ENCODE measurements at places on chromosomes 4 and X.

DNA sequence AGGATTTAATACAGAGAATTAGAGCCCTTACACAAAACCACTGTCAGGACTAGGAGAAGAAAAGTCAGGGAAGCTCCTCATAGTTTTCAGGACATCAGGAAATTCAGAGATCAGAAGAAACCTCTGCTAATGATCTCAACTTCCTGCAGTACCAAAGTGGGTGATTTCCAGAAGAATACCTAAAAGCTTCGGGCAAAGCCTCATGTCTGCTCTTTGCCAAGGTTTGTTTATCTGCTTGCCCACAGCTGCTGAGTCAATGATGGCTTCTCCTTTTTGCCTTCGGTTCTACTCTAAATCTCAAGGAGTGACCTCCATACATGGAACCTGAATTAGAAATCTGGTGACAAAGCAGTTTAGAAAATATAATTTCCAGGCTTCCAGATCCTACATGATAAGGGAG lies 68.4 kb downstream of the USP38 start:
- H3K4me3 ChIP-seq = no peak overlapping the region
- H3K27ac ChIP-seq = no peak overlapping the region
- H3K27me3 ChIP-seq = peaks cover 4% of the 10 kb centered on the region

DNA sequence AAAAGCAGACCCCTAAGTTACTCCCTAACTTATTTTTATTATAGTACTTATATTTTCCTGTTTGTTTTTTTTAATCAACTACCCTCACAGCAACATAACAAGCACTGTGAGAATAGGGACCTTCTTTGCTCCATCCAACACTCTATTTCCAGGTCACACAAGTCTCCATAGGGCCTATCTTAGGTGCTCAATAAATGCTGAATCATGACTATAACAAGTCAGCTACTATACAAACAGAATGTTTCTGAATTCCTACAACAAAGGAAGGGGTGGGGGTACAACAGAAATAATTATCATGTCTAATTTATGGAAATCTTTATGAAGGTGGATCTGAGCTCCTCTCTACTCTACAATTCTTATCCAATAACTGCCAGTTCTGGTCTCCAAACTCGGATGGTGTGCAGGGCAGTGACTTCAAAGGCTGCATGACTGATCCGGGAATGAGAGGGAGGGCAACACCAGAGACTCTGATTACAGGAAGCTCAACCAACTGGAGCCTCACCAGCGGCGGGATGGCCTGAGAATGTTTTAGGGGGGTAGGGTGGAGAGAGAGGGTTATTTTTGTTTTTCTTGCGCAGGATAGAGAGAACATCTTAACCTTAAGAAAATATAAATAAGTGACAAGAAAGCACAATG lies 71.1 kb downstream of the HADH start:
- DNase-seq = no peak
- peaks cover 47% of the 10 kb centered on the region for H3K4me1 ChIP-seq
- peaks cover 80% of the 10 kb centered on the region for H3K36me3 ChIP-seq
- H3K27ac ChIP-seq = peak overlapping the region; percentile 4
- no peak overlapping the region for H3K4me3 ChIP-seq

GRCh38 chrX:120367402-120368109 lies 5.7 kb downstream of the ATP1B4 start:
- no peak overlapping the region for H3K4me3 ChIP-seq
- no peaks in the 10 kb centered on the region for H3K27me3 ChIP-seq
- DNase-seq = no peak
- no peaks in the 10 kb centered on the region for H3K4me1 ChIP-seq
- H3K36me3 ChIP-seq = no peaks in the 10 kb centered on the region

- no peak for DNase-seq
- H3K4me3 ChIP-seq = no peak overlapping the region
- no peaks in the 10 kb centered on the region for H3K27me3 ChIP-seq
Measured at GRCh38 chr4:7007944-7008343, 35.2 kb upstream of the TADA2B start.

GRCh38 chr4:53119680-53120079 lies 246.2 kb downstream of the SCFD2 start:
- H3K4me3 ChIP-seq = no peak overlapping the region
- H3K36me3 ChIP-seq = no peaks in the 10 kb centered on the region
- H3K27me3 ChIP-seq = no peaks in the 10 kb centered on the region
- H3K27ac ChIP-seq = no peak overlapping the region
- DNase-seq = no peak
- H3K4me1 ChIP-seq = no peaks in the 10 kb centered on the region

- H3K4me1 ChIP-seq = no peaks in the 10 kb centered on the region
- DNase-seq = no peak
- H3K27me3 ChIP-seq = no peaks in the 10 kb centered on the region
- peaks cover 4% of the 10 kb centered on the region for H3K36me3 ChIP-seq
- H3K4me3 ChIP-seq = no peak overlapping the region
Measured at GRCh38 chr4:77911842-77912450, 49.3 kb downstream of the MRPL1 start.

DNA sequence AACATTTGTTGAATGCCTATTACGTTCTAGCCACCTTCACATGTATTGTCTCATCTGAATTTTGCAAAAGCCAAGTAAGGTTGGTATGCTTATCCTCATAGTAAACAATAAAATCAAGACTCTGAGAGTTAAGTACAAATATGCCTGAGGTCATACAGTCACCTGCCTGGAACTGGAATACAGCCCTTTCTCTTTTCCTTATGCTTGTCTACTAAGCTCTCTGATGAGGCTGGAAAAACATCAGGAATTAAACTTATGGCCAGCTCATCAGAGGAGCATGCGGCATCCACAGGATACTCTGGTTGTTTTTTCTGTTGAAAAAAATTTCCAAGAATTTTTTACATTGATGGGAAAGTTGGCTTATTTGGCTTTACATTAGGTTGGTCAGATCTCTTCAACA lies 35.5 kb downstream of the NCAPG start:
- H3K27ac ChIP-seq = no peak overlapping the region
- no peaks in the 10 kb centered on the region for H3K36me3 ChIP-seq
- H3K4me1 ChIP-seq = no peaks in the 10 kb centered on the region
- H3K27me3 ChIP-seq = no peaks in the 10 kb centered on the region
- no peak for DNase-seq
- H3K4me3 ChIP-seq = no peak overlapping the region

GRCh38 chrX:65601126-65601525 lies 66.3 kb upstream of the MSN start:
- no peaks in the 10 kb centered on the region for H3K36me3 ChIP-seq
- peak overlapping the region; percentile 93 for H3K27ac ChIP-seq
- DNase-seq = no peak
- H3K27me3 ChIP-seq = no peaks in the 10 kb centered on the region
- H3K4me3 ChIP-seq = no peak overlapping the region

DNA sequence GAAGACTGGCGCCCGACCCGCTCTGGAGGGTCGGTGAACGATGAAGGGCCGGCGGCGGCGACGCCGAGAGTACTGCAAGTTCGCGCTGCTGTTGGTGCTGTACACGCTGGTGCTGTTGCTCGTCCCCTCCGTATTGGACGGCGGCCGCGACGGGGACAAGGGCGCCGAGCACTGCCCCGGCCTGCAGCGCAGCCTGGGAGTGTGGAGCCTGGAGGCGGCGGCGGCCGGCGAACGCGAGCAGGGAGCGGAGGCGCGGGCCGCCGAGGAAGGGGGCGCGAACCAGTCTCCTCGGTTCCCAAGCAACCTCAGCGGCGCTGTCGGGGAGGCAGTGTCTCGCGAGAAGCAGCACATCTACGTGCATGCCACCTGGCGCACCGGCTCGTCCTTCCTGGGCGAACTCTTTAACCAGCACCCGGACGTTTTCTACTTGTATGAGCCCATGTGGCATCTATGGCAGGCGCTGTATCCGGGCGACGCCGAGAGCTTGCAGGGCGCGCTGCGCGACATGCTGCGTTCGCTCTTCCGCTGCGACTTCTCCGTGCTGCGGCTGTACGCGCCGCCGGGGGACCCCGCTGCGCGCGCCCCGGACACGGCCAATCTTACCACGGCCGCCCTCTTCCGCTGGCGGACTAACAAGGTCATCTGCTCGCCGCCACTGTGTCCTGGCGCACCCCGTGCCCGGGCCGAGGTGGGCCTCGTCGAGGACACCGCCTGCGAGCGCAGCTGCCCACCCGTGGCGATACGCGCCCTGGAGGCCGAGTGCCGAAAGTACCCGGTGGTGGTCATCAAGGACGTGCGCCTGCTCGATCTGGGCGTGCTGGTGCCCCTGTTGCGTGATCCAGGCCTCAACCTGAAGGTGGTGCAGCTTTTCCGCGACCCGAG lies 568 bp downstream of the CHST7 start:
- H3K4me1 ChIP-seq = peaks cover 56% of the 10 kb centered on the region
- no peaks in the 10 kb centered on the region for H3K27me3 ChIP-seq
- H3K36me3 ChIP-seq = no peaks in the 10 kb centered on the region
- H3K27ac ChIP-seq = peak overlapping the region; percentile 75
- DNase-seq = peak; percentile 73

GRCh38 chr4:44462259-44462658 lies 13.7 kb upstream of the KCTD8 start:
- no peaks in the 10 kb centered on the region for H3K36me3 ChIP-seq
- H3K27me3 ChIP-seq = no peaks in the 10 kb centered on the region
- H3K4me3 ChIP-seq = no peak overlapping the region
- H3K27ac ChIP-seq = no peak overlapping the region

- H3K4me1 ChIP-seq = no peaks in the 10 kb centered on the region
- no peaks in the 10 kb centered on the region for H3K36me3 ChIP-seq
- H3K4me3 ChIP-seq = no peak overlapping the region
- no peak overlapping the region for H3K27ac ChIP-seq
Measured at GRCh38 chrX:117274965-117275364, 812.2 kb upstream of the CT83 start.

DNA sequence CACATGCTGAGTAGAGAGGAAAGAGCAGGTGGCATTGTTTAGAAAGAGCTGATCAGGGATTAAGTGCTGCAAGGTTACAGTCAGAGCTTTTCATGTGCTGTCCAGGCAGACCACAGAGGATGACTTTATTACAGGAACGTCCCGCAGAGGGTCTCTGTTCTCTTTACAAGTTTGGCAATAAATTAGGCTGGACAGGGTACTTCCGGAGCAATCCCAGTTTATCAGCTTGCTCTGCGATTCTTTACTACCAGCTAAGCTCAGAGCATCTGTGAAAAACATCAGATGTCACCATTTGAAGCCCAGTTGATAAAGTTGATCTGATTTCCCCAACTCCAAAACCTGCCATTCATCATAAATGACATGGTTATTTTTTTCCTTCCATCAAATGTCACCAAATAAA lies 633.1 kb downstream of the NLGN4X start:
- no peak for DNase-seq
- no peaks in the 10 kb centered on the region for H3K4me1 ChIP-seq
- H3K36me3 ChIP-seq = no peaks in the 10 kb centered on the region
- H3K27me3 ChIP-seq = no peaks in the 10 kb centered on the region
- H3K4me3 ChIP-seq = no peak overlapping the region

DNA sequence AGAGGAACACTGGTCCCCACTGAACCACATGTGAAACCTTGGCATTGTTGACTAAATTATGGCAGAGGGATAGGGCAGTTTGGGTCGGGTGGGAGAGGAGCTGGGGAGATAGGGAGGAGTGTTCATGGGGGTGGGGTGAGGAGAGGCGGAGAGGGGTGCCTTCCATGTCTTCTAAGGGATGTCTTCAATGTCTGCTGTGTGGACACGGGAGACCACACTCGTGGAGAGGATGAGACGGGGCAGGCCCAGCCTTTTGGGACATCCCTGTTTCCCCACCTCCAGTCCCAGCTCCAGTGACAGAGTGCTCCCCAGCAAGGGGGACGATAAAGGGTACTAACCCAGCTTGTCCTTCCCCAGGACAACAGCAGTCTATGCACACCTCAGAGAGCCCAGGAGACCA lies 146.4 kb upstream of the MAMLD1 start:
- no peaks in the 10 kb centered on the region for H3K27me3 ChIP-seq
- H3K4me3 ChIP-seq = no peak overlapping the region
- H3K27ac ChIP-seq = no peak overlapping the region
- H3K36me3 ChIP-seq = no peaks in the 10 kb centered on the region
- no peaks in the 10 kb centered on the region for H3K4me1 ChIP-seq
- no peak for DNase-seq

GRCh38 chr4:84070289-84070688 lies 428.8 kb downstream of the NKX6-1 start:
- H3K4me1 ChIP-seq = no peaks in the 10 kb centered on the region
- H3K4me3 ChIP-seq = no peak overlapping the region
- no peak overlapping the region for H3K27ac ChIP-seq
- DNase-seq = no peak
- H3K36me3 ChIP-seq = no peaks in the 10 kb centered on the region

- no peaks in the 10 kb centered on the region for H3K4me1 ChIP-seq
- H3K36me3 ChIP-seq = no peaks in the 10 kb centered on the region
- H3K27me3 ChIP-seq = no peaks in the 10 kb centered on the region
- no peak for DNase-seq
Measured at GRCh38 chrX:112058255-112058654, 24.3 kb downstream of the TRPC5 start.

DNA sequence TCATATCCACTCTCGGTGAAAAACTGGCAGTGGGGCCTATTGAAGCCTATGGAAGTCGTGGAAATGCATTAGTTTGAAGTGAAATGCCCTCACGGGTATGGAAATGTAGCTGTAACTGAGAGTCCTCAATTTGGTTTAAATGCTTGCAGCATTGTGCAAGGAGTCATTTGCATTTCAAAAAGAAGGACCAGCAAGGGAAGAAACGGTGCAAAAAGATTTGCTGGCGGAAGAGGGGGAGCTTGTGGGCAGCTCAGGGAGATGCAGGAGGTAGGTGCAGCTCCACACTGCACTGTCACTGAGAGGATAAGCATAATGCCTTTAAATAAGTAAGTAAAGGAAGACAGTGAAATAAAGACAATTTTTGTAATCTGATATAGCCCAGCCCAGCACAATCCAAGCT lies 400.4 kb upstream of the DIPK2B start:
- H3K27ac ChIP-seq = no peak overlapping the region
- DNase-seq = no peak
- no peaks in the 10 kb centered on the region for H3K4me1 ChIP-seq

- no peaks in the 10 kb centered on the region for H3K27me3 ChIP-seq
- no peaks in the 10 kb centered on the region for H3K4me1 ChIP-seq
- no peak for DNase-seq
- no peak overlapping the region for H3K4me3 ChIP-seq
- H3K36me3 ChIP-seq = no peaks in the 10 kb centered on the region
- no peak overlapping the region for H3K27ac ChIP-seq
Measured at GRCh38 chr4:185272245-185272644, 62.8 kb downstream of the SNX25 start.

DNA sequence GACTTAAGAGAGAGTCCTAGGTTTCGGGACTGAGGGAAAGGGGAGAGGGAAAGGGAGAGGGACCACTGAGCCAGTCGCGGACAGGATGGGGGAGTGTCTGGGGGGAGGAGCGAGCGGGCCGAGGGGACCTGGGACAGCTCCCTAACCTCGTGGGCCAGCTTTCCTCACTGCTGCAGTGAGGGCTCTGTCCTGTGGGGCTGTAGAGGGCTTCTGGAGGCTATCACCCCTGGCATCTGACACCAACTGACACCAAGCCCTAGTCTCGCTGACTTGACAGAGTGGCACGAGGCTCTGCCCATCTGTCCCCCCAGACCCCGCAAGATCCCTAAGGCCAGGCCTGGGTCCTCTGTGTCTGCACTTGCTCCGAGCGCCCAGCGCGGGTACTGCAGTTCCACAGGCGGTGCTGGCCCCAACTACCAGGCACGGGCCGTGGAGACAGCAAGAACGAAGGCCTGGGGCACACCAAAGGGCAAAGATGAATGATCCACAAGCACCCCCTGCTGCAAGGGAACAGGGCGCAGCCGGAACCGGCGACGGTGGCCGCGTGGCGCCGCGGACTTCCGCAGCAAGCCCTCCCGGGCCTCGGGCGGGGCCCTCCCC lies 465 bp downstream of the HAUS7 start:
- peak overlapping the region; percentile 55 for H3K4me3 ChIP-seq
- H3K27ac ChIP-seq = no peak overlapping the region
- no peaks in the 10 kb centered on the region for H3K36me3 ChIP-seq
- peaks cover 4% of the 10 kb centered on the region for H3K4me1 ChIP-seq
- H3K27me3 ChIP-seq = no peaks in the 10 kb centered on the region

All from T-cell (primary cell).